ENCODE measurements at places on chromosomes 16 and 17.

- peak; percentile 68 for DNase-seq
Measured at GRCh38 chr16:85610059-85610445, 3.1 kb upstream of the GSE1 start.

DNA sequence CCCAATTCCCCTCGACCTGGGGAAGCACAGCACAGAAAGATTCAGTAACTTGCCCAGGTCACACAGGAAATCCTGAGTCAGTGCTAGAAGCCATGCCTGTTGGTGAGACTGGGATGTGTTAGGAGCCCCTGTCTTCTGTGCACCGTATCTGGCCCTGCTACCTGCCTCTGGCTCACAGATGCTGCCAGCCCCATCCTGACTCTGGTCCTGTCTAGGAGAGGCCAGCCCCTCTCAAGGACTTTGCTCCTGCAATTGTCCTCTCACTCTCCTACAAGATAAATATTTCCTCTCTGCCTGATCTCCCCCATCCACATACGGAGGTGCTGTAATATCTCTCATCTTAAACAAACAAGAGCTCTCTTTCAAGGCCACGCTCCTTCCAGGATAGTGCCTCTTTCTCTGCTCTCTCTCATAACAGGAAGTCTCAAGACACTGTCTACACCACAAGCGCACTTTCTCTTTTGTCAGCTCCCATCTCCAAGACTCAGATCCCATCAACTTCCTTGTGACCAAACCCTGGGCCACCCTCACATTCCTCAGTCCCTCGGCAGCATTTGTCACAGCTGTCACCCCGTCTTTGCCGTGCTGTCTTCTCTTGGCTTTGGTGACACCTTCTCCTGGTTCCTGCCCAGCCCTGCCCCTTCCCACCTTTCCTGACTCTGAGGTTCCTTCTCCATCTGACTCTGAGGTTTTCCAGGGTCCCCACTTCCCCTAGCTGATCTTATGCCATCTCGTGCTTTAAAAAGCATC lies 1.9 kb downstream of the SLC13A2 start:
- DNase-seq, result no peak

- no peak for DNase-seq
Measured at GRCh38 chr17:9381068-9381467, 194.6 kb downstream of the STX8 start.

DNA sequence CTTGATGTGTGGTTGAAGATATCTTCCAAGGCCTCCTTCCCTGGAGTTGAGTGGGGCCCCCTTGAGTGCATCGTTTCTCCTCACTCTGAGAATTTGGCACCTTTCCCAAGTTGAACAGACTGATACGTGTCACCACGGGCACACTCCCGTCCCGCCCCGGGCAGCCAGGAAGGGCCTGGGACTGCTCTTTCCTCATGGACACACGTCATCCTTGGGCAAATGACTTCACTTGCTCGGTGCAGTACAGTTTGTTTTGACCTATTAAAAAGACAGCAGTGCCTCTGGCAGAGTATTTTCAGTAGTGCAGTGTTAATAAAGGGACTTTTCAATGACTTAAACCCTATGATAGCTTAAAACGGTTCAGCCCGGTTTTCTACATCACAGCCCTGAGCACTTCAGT lies 59.9 kb downstream of the SEC14L1 start:
- DNase-seq, result no peak

DNA sequence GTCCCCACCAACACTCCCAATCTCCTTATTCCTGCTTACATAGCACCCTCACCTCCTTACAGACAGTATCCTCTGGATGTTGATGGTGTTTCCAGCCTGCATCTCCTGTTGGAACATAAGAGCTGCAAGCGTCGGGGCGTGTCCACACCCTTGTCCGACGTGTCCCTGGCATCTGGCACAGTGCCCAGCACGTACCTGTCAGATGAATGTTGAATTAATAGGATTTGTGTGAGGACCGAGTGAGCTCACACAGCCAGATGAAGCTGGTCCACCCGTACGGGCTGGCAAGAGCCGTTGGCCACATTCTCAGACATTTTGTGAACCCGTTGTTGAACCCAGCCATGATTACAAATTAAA lies 12.2 kb upstream of the CBX4 start:
- DNase-seq, result no peak

DNA sequence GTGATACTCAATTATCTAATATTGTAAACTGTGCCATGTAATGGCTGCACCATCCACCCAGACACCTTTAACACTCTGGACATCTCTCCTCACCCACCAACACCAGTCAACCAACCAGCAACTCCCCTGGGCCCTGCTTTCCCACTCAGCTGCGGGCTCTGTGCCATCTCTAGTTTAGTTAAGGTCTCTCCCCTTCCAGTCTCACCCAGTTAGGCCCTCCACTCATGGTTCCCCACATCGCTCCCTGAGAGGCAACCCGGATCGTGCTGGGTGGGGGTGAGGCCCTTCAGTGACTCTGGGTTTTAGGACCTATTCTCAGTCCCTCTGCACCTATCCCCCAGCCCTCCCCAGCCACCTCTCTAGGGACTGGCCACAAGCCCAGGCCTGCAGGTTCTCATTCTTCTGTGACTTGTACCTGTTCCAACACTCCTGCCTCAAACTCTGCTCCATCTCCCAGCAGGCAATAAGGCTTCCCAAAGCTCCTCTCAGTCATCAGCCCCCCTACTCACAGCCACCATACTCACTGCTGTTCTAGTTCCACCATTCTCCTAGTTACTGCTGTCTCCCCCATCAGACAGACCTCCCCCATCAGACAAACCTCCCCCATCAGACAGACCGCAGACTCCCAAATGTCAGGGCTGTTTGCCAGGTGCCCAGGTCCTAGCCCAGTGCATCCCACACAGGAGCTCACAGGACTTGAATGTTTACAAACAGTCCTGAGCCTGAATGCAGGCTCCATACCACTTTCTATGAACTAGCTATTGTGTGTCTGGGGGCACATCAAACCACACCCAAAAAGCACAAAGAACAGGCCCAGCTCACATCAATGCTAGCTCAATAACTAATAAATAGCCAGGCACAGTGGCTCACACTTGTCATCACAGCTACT lies 2.6 kb downstream of the TK2 start:
- DNase-seq, result peak; percentile 17

DNA sequence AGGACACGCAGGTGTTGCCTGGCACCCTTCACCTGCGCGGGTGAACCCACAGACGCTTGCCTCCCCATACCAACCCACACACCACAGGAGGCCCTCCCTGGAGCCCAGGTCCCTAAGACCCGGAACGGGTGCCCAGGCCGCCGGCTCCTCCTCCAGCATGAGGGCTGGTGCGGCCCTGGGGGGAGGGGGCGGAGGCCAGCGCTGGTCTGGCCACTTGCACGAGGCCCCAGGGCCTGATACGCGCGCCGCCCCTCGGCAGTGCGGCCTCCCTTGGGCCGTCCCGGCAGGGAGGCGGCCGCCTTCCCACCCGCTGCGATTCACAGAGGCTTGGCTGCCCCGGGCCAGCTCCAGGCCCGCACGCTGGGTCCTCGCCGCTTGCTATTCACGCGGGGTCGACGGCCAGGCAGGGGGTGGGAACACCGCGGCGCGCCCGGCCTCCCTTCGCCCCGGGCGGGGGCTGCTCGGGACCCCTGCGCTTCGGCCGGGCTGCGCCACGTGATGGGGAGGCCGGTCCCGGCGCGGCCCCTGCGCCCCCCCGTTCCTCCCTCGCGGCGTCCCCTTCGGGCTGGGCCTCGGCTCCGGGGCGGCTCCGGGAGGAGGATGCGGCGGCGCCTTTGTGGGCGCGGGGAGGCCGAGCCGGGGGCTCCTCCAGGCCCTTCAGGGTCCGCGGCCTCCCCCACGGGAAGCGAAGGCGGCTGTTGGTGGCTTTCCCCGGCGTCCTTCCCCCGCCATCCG lies 685 bp downstream of the FASN start:
- no peak for DNase-seq

- DNase-seq, result no peak
Measured at GRCh38 chr17:4766723-4767122, 5.0 kb upstream of the TM4SF5 start.

- no peak for DNase-seq
Measured at GRCh38 chr16:83134638-83135037, 507.9 kb downstream of the CDH13 start.

GRCh38 chr16:30005341-30006094 lies 5.3 kb downstream of the DOC2A start:
- DNase-seq, result peak; percentile 39

DNA sequence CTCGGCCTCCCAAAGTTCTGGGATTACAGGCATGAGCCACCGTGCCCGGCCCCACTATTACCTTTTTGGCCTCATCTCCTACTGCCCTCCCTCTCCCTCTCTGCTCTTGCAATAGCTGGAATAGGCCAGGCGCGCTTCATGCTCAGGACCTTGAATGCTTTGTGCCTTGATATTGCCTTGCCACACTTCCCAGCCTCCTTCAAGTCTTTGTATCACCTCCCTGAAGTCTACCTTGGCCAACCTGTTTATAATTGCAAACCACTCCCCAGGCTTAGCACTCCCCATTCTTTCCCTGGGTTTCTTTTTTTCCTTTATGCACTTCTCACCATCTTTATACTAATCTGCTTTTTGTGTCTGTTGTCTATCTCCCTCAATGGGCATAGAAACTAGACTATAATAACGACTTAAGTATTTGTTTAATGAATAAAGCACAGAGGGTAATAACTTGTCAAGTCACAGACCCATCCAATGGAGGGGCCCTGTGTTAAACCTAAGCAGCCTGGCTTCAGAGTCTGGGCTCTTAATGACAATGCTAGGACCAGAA lies 6.6 kb downstream of the OGFOD1 start:
- DNase-seq, result no peak

GRCh38 chr16:4383591-4384444 lies 12.2 kb downstream of the VASN start:
- DNase-seq, result no peak

DNA sequence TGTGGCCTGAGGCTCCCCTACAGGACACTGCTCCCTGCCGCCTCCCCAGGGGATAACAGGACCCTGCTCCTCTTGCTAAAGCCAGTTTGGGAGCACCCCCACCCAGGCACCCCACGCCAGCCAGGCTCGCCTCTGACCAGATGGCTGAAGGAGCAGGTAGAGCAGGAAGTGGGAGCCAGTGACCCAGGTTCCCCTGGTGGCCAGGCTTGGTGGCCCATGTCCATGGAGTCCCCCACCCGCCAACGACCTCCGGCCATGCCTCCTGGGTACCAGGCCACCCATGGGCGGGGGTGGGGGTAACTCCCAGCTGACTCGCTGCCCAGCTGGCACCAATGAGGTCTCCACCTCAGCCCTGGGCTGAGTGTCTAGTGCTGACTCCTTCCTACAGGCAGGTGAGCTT lies 10.0 kb downstream of the BCAR1 start:
- DNase-seq, result no peak

DNA sequence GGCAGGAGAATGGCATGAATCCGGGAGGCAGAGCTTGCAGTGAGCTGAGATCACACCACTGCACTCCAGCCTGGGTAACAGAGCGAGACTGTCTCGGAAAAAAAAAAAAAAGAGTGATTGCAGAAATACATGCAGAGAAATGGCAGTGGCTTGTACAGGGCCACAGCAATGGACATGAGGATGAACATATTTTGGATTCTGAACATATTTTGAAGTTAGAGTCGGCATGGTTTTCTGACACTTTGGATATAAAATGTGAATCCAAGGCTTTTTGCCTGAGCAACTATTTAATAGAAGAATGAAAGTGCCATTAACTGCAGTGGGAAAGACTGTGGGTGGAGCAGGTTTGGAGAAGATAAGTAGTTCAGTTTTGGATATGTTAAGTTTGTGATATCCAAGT lies 35.8 kb downstream of the CPD start:
- DNase-seq, result no peak

DNA sequence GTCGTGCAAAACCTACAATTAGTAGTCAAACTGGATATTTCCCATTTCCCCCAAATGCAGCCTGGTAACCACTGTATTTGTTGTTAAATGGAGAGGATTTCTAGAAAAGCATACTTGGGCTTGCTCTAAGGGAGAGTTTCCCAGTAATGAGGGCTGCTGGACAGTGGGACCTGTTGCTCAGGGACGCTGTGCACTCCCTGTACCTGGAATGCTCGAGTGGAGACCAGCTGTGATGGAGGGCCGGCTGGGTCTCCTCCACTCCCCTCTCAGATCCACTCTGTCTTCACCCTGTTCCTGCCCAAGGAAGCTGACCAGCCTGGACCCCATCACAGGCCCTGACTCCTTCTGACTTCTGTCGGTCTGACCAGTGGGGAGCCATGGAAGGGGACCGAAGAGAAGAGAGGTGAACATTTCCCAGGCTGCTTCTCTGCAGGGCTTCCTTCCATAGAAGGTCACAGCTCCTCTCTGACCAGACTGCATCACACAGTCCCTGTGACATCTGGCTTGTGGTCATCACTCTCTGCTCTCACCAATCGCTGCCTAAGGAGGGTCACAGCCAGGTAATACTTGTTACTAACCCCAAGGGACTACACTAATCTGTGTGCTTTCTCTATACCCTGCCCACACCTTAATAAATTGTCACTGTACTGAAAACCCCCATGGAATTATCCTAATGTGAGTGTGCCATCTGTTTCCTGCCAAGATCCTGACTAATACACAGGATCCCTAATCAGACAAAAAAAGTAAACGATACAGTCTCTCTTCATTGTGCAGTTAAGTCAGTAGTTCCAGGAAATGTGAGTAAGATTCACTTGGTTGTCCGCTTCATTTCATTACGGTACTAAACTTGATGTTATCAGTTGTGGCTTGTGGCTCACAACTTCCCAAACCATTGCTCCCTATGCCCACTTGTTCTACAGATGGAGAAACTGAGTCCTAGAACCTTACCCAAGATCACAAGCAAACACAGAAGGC lies 102.4 kb downstream of the CCT6B start:
- peak; percentile 93 for DNase-seq

DNA sequence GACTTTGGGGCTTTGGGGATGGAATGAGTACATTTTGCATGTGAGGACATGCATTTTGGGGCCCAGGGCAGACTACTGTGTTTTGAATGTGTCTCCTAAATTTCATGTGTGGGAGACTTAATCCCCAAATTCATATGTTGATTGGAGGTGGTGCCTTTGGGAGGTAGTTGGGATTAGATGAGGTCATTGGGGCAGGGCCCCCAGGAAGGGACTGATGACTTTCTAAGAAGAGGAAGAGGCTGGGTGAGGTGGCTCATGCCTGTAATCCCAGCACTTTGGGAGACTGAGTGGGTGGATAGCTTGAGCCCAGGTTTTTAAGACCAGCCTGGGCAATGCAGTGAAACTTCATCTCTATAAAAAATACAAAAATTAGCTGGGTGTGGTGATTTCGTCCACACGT lies 42.8 kb upstream of the RAI1 start:
- DNase-seq, result no peak

GRCh38 chr16:23952128-23952970 lies 116.6 kb downstream of the PRKCB start:
- no peak for DNase-seq

All from NCI-H2171 treated with DMSO at 0.1 percent for 48 hours (cell line).